ENCODE measurements at places on chromosomes 7 and 10.

DNA sequence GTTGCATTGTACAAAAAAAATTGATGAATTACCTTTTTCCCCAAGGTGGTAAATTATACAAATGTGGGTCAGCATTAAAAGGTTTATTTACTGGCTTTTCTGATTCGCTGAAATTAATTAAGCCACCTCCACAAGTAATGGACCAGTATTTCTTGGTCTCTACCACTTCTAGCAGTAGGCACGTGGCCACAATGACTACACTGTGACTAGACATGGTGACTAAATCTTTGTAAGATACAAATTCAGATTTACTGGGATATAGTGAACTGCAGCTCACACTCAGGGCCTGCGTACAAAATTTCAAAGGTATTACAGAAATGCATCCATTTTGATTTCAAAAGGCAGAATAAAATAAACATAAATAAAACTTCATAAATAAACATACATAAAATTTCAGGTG, 10.9 kb downstream of the HPSE2 start:
- no peak for DNase-seq

- no peak for DNase-seq
Measured at GRCh38 chr7:156773966-156774365, 119.0 kb downstream of the LMBR1 start.

GRCh38 chr10:48595539-48595932, 9.3 kb downstream of the ARHGAP22 start:
- DNase-seq: no peak

- no peak for DNase-seq
Measured at GRCh38 chr10:74887614-74888284, 61.3 kb downstream of the KAT6B start.

DNA sequence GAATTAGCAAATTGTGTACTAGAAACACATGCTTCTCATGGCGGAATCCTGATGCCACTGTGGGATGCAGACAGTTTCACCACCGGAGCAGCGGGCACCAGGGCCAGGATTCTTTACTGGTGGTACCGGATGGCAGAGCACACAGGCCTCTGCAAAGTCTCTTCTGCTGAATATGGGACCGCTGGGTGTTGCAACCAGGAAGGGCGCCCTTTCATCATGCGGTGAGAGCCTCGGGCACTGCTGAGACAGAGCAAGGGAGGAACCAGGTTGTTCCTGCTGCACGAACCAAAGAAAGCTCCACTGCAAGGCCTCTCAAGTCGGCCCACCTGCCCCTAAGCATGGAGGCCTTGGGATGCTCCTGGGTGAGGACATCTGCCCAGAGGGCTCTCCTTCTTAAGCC, 57.0 kb upstream of the NMT2 start:
- no peak for DNase-seq

DNA sequence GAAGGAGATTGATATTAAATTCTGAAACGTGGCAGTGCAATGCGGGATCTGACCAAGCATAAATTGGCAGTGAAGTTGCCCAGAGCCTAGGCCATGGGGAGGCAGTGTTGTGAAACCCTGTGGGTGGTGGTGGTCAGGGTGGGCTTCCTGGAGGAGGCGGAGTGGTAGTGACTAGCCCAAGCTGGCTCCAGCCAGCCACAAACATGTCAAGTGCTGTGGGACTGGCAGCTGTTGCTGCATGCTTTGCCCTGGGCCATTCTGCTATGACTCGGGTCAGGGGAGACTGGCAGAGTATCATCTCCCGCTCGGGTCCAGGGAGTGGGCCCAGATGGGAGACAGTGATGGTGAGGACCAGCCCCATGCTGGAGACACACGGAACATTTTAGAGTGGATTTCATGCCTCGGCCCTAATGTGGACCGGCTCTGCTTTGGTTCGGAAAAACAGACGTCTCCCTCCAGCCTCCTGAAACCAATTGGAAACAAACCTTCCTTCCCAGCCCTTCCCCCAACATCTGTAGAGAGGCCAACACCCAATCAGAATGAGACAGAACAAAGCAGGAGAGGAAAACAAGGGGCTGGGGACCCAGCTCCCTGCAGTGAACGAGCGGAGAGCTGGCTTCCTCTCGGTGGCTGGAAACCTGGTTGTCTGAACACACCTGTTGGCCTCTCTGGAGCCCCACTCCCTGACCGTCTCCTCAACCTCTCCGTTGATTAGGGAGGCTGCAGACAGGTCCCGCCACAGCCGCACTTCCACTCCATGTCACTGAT, 58.2 kb downstream of the TMEM270 start:
- DNase-seq: no peak

GRCh38 chr10:95716466-95716865, 22.7 kb upstream of the TCTN3 start:
- no peak for DNase-seq

GRCh38 chr7:19939746-19940145, 166.3 kb upstream of the TMEM196 start:
- DNase-seq: no peak

- no peak for DNase-seq
Measured at GRCh38 chr10:132427006-132427771, 30.2 kb downstream of the PWWP2B start.

DNA sequence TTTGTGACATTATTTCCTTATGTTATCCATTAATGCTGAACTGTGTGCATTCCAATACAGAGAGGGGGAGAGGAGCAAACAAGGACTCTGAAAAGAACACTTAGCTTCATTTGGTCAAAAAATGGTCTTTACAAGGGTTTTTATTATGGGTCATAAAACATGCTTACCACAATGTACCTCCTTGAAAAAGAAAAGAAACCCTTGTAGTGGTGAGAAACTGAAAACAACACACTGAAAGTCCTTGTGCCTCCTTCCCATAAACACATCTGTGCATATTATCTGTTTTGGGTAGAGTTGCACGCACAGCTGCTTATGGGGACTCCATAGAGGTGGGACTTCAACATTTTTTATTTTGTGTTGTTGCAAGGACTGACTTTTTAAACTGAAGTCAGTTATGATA, 98.7 kb downstream of the CDK6 start:
- no peak for DNase-seq

GRCh38 chr10:132590752-132591121, 53.1 kb downstream of the INPP5A start:
- DNase-seq: no peak

DNA sequence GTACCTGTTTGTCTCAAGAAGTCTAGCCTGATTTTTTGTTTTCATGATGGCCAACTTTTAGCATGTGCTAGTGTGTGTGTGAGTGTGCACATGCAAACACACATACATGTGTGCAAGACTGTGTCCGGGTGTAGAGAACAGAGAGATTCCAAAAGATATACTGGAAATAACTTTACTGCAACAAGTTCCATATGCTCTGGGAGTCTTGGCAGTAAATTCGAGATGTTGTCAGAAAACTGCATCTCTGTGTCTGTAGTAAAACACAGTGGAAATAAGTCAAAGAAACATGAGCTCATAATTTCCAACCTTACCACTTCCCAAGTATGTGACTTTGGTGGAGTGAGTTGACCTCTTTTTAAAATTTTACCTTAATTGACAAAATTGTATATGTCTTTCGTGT, 950.8 kb upstream of the C7orf33 start:
- no peak for DNase-seq

GRCh38 chr10:112304267-112304859, 21.2 kb downstream of the TECTB start:
- DNase-seq: no peak

DNA sequence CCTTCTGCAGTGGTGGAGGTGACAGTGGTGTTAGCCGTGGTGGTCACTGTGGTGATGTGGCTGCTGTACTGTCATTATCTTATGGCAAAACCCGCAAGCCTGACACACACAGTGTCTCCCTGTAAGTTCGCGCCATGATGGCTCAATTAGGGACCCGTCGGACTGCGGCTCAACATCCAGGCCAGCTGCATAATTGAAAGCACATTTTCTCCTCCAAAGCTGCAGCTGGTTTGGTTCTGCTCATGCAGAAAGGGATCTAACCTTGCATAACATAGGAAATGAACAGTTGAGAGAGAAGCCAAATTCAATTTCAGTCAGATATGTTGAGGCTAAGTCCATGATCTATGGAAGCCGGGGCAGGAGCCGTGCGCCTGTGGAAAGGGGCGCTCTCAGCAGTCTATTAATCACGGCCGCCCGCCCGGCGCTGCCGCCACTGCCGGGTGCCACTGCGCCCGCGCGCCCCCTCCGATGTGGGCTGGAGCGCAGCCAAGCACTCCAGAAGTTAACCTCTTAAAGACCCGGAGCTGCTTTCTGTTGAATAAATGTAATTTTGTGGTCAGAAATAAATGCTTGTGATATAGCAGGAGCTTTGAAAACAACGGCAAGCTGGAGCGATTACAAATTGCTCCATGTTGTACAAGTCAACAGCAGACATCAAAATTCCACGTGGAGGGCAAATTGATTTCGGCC, 227.7 kb downstream of the CUX1 start:
- DNase-seq: no peak

- no peak for DNase-seq
Measured at GRCh38 chr7:40717242-40717641, 582.4 kb downstream of the SUGCT start.

DNA sequence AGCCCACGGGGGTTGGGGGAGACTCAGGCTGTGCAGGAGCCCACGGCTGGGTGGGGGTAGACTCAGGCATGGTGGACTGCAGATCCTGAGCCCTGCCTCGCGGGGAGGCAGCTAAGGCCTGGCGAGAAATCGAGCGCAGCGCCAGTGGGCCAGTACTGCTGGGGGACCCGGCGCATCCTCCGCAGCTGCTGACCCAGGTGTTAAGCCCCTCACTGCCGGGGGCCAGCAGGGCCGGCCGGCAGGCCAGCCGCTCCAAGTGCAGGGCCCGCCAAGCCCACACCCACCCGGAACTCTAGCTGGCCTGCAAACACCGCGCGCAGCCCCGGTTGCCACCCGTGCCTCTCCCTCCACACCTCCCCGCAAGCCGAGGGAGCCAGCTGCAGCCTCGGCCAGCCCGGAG, 33.4 kb downstream of the SP4 start:
- DNase-seq: no peak

DNA sequence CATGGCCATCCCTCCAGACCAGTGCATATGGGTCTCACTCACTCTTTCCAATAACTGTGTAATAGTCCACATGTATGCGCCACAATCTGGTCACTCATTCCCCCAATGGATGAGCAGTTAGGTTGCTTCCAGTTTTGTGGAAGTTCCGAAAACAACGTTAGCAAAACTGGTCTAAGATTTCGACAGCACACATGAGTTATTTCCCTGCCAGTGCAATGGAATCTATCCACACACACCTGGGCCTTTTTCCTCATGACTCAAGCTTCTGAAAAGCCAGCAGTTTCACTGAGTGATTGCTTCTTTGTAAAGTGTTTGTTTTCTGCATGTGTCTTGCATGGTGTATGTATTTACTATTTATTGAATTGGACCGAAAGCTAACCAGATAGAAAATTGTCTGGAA, 58.8 kb upstream of the FHIP2A start:
- DNase-seq: no peak

- DNase-seq: no peak
Measured at GRCh38 chr10:70328018-70328417, 44.2 kb upstream of the NPFFR1 start.

DNA sequence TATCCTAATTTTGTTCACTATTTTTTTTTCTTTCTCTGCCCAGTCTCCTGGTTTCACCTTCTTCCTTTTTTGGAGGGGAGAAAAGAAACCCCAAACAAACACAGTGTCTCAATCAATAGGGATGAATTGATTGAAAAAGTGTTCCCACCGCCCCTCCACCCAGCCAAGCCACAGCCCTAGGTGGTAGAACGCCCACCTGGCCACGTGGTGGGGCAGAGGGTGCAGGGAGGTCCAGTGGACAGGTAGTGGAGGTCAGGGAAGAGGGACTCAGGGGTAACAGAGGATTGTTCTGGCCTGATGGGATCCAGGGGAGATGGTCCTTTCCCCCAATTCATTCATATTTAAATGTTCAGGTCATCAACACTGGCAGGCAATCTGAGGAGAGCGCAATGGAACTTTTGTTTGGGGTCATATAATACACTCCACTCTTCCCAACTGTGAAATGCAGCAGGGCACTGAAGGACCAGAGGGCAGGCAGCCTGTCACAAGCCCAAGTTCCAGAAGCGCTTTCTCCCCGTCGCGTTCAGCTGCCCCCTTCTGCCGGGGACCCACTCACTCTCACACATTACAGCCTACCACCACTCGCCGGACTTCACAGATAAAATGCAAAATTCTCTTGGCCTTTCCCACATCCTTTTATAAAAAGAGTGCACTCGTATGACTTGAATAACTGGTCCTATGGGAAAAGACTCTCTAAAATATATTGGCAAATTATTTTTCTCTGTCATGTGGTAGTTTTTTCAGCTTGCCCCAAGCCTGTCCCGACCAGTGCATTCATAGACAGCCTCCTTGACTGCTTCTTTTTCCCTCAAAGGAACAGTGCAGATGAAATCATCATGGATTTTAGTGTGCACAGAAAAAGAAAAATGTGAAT, 1.6 kb downstream of the INHBA start:
- no peak for DNase-seq

- DNase-seq: no peak
Measured at GRCh38 chr7:157979636-157980340, 607.8 kb downstream of the PTPRN2 start.

DNA sequence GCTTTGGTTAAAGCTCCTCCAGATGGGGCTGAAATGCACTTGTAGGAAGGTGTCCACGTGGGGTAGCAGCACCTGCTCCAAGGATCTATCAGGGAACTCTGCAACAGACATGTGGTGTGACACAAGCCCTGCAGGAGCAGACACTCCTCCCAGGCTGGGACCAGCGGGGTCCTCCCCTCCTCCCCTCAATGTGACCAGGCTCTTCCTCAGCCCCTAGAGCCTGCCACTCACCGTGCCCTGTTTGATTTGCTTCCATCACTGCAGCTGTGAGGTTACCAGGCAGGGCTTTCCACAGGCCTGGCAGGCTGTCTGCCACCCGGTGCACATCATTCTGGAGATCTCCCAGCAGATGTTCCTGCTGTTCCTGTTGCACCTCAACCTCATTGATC, 13.4 kb downstream of the MMRN2 start:
- DNase-seq: no peak

DNA sequence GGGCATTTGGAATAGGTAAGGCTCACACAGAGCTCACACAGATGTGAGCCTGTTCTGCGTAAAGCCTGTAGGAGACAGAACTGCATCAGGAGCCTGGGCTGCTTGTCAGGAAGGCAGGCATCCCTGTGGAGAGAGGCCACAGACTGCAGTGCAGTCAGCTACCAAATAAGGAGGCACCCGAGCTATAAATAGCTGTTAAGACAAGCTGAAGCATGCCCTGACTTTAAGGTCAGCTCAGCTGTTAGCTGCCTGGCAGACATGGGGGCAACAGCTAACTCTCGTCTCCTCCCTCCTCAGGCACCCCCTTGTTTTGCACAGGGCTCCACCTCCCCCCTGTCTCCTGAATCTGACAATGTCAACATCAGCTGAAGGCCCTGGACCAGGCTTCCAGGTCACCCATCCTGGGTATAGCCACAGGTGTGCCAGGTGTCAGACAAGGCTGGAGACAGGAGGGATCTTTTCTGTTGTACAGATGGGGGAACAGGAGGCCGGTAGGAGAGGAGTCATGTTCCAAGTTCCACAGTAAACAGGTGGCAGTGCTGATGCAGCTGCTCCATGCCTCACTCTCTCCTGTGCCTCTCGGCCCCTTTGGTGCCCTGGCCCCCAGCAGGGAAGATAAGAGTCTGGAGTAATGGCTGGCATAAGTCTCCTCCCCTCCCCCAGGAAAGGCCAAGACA, 27.6 kb upstream of the MKRN1 start:
- no peak for DNase-seq

- DNase-seq: no peak
Measured at GRCh38 chr7:46738796-46739195, 817.7 kb upstream of the IGFBP3 start.

- no peak for DNase-seq
Measured at GRCh38 chr7:19470031-19470430, 238.8 kb downstream of the POLR1F start.

GRCh38 chr10:111077785-111078504, 1.1 kb downstream of the ADRA2A start:
- DNase-seq: no peak

Data from activated CD8-positive, alpha-beta memory T cell treated with anti-CD3 and anti-CD28 coated beads for 48 hours (primary cell).